ENCODE measurements at places on chromosomes 1 and 21.

- no peak for DNase-seq
Measured at GRCh38 chr1:68919075-68919474, 422.2 kb upstream of the DEPDC1 start.

GRCh38 chr1:156104065-156104810 is 10.3 kb upstream of the LMNA start:
- DNase-seq = peak; percentile 96

DNA sequence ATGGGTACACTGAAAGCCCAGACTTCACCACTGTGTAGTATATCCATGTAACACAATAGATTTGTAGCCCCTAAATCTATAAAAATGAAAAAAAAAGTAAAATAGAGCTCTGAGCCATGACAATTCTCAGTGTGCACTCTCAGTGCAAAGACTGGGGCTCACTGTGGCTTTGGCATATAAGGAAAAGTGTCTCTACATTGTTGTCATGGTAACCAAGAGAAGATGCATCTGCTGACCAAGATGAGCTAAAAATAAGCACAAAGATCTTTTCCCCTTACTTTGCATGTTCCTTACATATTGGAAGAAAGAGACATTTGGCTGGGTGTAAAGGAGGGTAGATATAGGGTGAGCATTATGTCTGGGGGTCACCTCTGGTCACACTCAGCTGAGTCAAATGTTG is 12.0 kb downstream of the PGLYRP4 start:
- no peak for DNase-seq

DNA sequence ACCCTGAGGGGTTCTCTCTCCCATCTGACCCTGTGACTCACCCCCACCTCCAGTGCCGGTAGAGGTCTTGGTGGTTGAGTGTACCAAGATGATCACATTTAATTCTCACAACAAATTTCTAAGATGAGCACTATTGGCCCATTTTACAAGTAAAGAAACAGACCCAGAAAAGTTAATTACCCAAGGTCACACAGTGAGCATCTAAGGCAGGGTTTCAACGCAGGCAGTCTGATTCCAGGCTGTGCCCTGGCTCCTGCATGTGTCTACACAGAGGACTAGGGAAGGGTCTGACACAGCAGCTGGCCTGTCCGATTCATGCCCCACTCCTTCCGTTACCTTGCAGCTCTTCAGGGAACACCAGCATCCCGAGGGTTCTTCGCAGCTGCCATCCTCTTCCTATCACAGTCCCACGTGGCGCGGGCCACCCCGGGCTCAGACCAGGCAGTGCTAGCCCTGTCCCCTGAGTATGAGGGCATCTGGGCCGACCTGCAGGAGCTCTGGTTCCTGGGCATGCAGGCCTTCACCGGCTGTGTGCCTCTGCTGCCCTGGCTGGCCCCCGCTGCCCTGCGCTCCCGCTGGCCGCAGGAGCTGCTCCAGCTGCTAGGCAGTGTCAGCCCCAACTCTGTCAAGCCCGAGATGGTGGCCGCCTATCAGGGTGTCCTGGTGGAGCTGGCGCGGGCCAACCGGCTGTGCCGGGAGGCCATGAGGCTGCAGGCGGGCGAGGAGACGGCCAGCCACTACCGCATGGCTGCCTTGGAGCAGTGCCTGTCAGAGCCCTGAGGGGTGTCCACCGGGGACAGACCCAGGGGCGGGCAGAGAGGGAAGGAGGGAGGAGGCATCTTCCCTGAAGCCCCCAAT is 7.5 kb downstream of the NCDN start:
- no peak for DNase-seq

- no peak for DNase-seq
Measured at GRCh38 chr1:9121496-9122409, 7.1 kb downstream of the GPR157 start.

DNA sequence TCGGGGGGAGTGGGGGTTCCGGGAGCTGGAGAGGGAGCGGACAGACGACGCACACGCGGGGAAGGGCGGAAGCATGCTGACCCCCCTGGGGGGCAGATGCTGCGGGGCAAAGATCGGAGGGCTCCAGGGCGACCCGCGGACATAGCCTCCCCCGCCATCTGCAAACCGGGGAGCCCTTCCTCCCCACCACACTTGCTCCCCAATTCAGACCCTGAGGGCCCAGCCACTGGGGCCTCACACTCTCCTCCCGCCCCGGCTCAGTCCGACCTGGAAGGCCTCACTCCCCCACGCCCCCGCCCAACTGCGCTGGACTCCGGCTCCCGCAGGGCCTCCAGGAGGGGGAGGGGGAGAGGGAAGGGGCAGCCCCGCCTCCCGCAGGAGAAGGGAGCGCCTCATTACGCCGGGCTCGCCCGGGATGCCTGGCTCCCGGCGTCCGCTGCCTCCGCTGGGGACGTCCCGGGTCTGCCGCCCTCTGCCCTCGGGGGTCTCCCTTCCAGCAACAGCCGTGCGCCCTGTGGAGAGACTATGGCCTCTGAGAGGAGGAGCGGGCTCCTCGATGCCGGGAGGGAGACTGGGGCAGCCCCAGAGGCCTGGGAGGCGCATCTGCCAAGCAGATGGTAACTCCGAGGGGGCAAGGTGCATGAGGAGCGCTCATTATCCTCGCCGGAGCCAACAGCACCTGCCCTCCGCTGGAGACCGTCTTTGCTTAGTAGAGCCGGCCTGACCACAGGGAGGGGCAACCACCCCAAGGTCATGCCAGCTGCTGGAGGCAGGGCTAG is 636 bp upstream of the CAMK2N1 start:
- DNase-seq = peak; percentile 89

DNA sequence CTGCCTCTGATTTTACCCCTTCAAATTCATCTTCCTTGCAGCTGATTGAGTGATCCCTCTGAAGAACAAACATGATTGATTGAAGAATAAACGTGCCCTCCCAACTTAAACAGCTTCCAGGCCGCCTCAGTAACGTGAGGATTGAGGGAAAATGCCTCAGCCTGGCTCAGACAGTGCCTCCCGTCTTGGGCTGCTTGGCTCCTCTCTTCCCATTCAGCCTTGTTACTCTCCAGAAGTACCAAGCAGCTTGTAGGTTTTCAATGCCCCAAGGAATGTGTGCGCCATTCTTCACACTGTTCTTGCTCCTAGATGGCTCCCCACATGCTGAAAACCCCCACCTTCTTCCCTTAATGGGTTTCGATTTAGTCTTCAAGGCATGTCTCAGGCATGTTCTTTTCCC is 51.8 kb downstream of the ST6GALNAC5 start:
- DNase-seq = no peak

GRCh38 chr21:35233756-35234155 is 184.7 kb upstream of the RUNX1 start:
- no peak for DNase-seq

GRCh38 chr1:13794231-13795187 is 94.5 kb downstream of the PRDM2 start:
- no peak for DNase-seq

DNA sequence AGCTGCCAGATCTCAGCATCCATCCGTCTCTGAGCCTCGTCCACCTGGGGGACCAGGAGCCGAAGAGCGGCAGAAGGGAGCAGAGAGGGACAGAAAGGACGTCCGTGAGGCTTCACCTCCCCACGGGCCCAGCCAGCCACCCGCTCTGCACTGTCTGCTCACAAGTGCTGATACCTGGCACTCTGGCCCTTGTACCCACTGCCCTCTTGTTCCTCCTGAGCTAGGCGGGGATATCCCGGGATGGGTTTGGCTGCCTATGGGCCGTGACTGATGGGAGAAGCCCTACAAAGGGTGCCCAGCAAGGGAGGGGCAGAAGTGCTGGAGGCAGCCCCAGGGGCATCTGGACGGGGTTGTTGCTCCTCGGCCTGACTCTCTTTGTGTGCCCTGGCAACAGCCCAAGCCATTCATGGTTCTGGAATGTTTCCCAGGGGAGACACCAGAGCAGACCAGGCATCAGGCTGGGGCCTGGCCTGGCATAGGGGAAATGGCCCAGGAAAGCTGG is 57.6 kb downstream of the LDLRAD2 start:
- DNase-seq = peak; percentile 91

DNA sequence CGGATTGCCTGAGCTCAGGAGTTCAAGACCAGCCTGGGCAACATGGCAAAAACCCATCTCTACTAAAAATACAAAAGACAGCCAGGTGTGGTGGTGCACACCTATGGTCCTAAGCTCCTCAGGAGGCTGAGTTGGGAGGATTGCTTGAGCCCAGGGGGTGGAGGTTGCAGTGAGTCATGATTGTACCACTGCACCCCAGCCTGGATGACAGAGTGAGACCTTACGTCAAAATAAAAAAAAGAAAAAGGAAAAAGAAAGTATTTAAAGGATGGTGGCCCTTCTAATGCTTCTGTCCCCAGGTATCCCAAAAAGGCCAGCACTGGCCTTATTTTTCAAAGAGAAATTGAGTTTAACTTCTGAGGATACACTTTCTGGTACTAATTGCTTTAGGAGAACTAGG is 1.7 kb downstream of the IKBKE start:
- DNase-seq = no peak

DNA sequence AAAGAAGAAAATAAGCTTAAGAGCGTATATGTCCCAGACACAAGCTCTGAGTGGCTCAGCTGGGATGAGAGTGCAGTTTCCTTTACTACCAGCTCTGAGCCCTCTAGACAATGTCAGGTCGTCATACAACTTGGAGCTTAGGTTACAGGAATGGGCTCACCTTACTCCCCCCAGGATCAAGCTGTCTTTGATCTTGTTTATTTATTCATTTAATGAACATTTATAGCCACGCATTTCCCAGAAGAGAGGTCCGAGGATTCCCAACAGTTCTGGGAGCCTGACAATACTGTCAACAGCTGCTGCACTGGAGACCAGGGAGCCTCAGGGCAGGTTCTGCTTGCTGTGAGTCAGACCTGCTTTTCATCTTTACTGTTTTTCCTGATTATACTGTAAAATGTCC is 378.9 kb downstream of the PLPP3 start:
- peak; percentile 12 for DNase-seq

DNA sequence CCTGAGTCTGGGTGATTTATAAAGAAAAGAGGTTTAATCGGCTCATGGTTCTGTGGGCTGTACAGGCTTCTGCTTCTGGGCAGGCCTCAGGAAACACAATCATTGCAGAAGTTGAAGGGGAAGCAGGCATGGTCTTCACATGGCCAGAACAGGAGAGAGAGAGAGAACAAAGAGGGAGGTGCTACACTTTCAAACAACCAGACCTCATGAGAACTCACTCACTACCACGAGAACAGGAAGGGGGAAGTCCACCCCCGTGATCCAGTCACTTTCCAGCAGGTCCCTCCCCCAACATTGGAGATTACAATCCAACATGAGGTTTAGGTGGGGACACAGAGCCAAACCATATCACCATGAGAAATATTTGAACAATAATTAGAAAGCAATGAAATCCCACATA is 222.9 kb downstream of the FAM72C start:
- no peak for DNase-seq

GRCh38 chr1:11641776-11642305 is 12.4 kb downstream of the FBXO2 start:
- DNase-seq = no peak

DNA sequence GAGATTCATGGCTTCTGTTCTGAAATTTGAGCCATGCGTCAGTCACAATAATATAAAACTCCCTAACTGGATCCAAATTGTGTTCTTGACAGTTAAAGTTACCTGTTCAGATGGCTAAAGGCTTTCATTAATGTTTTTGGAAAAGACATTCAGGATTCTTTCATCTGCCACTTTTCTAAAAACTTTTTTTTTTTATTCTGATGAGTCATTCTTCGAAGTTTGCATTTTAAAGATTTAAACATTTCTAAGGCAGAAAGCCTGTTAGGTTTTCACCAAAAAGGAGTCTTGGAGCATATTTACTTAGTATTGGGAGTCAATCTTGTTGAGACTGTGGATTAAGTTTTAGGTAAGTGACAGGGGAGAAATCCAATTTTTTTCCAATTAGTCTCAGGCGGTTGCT is 18.9 kb upstream of the SDC3 start:
- DNase-seq = no peak

- DNase-seq = no peak
Measured at GRCh38 chr1:213585959-213586586, 401.7 kb upstream of the PROX1 start.

DNA sequence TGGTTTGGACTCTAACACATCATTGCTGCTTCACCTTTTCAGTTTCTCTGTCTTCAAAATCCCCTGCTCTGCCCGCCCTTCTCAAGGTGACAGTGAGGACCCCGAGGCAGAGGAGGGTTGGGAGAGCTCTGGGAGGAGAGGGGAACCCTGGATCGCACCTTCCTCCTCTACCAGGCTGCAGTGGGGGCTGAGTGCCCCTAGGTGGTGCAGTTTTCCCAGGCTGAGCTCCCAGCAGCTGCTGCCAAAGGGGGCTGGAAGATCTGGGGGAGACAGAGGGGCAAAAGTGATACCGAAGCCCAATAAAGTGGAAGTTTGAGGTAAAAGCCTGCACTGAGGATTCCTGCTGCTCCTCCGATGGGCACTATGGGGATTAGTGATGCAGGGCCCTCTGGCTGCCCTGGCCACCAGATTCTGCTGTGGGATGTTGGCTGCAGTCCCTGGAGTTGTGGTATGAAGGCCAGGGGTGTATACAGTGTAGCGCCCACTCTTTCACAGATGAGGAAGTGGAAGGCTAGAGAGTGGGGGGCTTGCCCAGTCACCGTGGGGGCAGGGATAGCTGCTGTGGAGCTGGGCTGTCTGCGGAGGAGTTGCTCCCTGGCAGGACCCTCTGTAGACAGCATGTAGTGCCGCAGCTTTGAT is 40.7 kb upstream of the SCMH1 start:
- peak; percentile 3 for DNase-seq

- DNase-seq = no peak
Measured at GRCh38 chr1:100184536-100184935, 6.5 kb upstream of the LRRC39 start.

DNA sequence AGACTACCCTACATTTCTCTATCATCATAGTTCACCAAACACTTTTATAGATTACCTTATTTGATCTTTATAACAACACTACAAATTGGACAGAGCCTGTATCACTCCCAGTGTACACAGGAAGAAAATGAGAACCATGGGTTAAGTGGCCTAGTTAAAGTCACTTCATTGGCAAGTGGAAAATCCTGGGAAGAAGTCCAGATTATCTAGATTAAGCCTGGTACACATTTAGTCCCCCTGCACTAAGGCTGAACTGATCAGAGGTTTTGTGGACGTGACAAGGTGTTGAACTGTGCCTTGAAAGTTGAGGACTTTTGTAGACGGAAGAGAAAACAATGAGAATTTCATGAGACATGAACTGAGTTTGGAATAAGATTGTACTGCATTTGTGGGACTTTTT is 7.5 kb upstream of the USH2A start:
- DNase-seq = no peak

- no peak for DNase-seq
Measured at GRCh38 chr1:183051546-183051945, 28.3 kb downstream of the LAMC1 start.

DNA sequence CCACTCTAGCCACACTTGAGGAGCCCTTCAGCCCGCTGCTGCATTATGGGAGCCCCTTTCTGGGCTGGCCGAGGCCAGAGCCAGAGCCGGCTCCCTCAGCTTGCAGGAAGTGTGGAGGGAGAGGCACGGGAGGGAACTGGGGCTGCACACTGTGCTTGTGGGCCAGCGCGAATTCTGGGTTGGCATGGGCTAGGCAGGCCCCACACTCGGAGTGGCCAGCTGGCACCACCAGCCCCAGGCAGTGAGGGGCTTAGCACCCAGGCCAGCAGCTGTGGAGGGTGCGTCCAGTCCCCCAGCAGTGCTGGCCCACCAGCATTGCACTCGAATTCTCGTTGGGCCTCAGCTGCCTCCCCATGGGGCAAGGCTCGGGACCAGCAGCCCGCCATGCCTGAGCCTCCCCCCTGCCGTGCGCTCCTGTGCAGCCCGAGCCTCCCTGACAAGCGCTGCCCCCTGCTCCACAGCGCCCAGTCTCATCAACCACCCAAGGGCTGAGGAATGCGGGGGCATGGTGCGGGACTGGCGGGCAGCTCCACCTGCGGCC is 785.9 kb upstream of the TPTE start:
- DNase-seq = no peak

Data from NCI-H345 (cell line).